ENCODE measurements at places on chromosomes 16 and 17.

DNA sequence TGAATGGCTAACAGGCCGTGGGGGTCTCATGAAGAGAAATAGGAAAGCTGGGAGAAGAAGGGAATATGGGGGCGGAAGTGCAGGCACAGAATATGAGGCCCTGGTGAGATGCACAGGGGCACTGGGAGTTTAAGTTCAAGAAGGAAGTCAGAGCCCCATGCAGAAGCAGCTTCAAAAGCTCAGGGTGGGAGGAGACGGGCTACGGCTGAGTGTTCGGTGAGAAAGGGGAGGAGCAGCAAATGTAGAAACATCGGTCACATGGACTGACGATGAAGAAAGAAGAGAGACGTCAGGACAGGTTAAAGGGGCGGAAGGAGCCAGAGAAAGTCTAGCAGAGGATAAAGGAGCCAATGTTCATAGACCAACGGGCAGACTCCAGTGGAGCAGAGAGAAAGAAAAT lies 204.5 kb upstream of the ZFHX3 start:
- DNase-seq, result no peak

- no peak for DNase-seq
Measured at GRCh38 chr17:46106966-46107644, 86.1 kb downstream of the KANSL1 start.

- no peak for DNase-seq
Measured at GRCh38 chr17:55284944-55285339, 20.2 kb downstream of the HLF start.

DNA sequence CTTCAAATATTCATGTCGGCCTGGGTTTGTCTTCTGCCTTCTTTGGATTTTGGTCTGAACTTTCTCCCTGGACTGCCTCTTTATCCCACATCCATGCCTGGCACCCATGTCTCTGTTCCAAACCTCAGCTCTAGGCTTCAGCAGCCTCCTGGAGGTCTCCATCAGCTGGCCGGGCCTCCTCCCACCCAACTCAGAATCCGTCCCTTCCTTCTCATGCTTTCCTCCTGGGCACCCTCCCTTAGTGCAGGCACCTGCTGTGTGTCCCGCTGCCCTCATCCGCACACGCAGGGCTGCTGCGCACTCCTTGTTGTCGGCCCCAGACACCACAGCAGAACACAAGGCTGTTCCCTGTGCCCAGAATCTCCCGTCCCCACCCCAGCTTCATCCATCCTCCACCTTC lies 14.0 kb downstream of the LDHD start:
- DNase-seq, result no peak

- no peak for DNase-seq
Measured at GRCh38 chr17:82175951-82176350, 36.7 kb downstream of the CCDC57 start.

GRCh38 chr16:81836279-81837054 lies 57.4 kb downstream of the PLCG2 start:
- DNase-seq, result no peak

- DNase-seq, result no peak
Measured at GRCh38 chr16:55559233-55559632, 7.3 kb upstream of the CAPNS2 start.

DNA sequence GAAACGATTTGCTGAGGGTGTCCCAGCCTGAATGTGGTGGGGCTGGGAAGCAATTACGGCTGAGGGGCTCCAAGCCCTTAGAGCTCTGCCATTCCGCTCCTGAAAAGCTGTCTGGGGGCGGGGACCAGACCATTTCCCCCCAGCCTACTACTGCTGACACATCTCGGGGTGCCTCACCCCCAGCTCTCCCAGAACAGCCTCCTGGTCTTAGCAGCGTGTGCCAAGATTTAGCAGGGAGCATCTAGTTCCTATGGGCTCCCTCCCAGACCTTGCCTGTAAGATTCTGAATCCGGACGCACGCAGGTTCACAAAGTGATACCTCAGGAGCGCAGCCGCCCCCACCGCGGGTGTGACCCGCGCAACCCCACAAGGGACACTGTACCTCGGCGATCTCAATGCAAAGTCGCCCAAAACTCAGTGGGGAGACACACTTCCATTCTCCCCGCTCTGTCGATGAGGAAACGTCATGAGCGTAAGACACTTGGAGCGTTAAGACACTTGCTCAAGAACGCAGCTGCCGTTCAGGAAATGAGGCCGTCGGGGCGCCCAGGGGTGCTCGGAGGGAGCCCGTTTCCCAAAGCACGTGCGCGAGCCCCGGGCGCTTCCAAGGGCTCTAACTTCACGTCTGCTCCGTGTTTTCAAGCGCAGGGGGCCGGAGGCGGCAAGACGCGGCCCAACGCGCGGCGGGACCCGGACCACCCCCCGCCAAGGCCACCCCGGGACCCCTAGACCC lies 629 bp downstream of the GEMIN4 start:
- no peak for DNase-seq

DNA sequence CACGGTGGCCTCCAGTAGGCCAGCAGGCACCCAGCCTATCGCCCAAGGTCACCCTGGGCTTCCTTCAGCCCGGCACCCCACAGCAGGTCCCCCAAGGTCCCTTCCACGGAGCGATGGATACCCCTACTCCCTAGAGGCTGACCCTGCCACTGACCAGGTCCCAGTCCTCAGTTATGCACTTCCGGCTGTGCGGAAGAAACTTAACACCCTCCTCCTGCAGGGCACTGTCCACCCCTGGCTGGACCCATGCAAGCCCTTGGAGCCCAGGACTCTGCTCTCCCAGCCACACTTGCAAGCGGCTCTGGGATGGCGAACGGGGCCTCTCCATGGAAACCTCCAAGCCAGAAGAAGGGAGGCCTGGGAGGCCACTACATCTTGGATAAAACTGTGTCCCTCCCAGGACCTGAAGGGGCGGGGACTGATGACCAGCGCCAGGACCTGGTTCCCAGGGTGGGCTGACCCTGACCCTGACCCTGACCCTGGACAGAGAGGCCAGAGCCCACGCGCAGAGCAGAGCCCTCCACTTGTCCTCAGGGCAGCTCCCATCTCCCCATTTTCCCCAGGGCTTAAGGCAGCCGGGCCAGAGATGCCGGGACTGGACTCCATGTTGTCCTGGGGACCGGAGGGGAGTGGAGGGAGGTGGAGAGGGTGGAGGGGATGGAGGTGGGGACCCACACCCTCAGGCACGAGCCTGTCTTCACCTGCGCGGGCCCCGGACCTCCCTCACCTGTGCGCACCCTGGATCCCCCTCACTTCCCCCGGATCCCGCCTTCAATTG lies 734 bp downstream of the CEP131 start:
- no peak for DNase-seq

- no peak for DNase-seq
Measured at GRCh38 chr17:51721730-51722129, 436.8 kb downstream of the CA10 start.

DNA sequence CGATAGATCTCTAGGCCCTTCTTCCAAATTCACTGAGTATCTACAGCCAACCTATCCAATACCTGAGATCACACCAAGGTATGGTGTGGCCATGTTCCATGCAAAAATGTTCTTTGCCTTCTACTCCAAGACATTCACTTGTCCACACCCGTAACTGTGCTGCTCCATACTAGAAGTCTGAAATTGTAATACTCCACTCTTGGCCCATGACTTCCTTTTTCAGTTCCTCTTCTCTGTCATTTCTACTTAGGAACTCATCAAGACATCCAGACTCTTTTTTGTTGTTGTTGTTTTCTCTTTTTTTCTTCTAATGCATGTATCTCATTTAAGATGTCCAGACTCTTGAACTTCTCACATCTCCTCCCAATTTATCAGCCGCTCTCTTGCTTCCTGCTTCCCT lies 42.5 kb upstream of the KSR1 start:
- no peak for DNase-seq

GRCh38 chr17:37191219-37191618 lies 184.6 kb upstream of the C17orf78 start:
- DNase-seq, result no peak

DNA sequence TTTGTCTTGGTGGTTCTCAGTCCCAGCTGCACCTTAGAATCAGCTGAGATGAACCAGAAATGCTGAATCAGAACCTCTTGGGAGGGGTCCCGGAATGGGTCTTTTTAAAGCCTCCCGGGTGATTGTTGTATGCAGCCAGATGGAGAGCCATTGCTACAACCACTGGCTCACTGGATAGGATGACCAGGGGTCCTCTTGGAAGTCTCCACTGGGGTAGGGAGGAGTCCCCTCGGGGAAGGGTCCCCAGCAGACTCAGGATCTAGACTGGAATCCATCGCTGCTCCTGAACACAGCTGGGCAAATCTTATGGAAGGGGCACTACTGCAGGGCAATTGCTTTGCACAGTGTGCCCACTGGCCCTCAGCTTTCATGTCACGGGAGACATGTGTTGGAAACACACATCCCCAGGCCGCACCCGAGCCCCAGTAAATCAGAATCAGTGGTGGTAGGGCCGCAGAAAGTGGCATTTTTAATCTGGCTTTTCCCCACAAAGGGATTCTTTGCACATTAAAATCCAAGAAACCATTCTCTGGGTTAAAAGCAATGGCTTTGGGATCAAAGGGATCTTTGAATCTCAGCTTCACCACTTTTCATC lies 117.3 kb downstream of the IRX5 start:
- no peak for DNase-seq

DNA sequence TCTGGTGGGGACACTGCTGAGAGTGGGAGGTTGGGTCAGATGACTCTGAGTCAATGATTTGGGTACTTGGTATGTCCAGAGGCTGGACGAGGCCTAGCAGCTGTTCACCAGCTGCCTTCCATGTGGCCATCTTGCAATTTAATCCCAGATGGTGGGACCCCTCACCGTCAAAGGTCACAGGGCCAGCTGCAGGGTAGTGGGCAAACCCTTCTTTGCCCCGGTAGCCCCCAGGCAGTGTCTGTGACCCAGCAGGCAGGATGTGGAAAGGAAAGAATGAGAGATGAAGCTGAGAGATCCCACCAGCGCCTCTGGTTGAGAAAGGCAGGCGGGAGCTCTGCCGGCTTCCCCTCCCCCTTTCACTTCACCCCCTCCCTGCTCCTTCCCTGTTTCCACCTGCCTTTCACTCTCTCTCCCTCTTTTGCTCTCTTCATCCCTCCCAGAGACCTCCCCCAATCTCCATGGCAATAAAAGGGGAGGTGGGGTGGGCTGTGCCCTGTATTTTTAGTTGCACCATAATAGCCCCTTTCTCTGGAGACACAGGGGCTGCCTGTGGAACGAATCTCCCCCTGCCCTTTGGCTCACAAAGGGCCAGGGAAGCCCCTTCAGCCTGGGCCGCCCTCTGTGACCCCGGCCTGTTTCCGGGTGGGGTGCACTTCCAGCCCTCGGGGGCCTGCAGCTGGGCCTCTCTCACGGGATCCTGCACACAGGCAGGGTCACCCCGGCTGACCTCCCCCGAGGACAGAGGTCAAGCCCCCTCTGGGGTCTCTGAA lies 20.2 kb downstream of the CDK5RAP3 start:
- no peak for DNase-seq

DNA sequence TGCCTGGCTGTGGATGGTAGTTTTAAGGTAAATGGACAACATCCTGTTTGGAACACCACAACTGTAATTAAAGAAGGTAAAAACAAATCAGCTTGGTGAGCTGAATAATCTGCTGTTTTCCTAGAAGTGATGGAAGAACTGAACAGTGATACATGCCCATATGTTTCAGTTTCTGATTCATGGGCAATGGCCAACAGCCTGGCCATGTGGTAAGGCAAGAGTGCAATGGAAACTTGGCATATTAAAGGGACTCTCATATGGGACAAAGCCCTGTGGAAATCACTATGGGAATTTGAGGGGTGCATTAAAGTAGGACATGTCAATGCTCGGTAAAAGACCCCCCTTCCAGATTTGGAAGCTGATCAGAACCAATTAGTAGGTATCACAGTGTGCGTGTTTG lies 37.8 kb downstream of the IKZF3 start:
- no peak for DNase-seq

DNA sequence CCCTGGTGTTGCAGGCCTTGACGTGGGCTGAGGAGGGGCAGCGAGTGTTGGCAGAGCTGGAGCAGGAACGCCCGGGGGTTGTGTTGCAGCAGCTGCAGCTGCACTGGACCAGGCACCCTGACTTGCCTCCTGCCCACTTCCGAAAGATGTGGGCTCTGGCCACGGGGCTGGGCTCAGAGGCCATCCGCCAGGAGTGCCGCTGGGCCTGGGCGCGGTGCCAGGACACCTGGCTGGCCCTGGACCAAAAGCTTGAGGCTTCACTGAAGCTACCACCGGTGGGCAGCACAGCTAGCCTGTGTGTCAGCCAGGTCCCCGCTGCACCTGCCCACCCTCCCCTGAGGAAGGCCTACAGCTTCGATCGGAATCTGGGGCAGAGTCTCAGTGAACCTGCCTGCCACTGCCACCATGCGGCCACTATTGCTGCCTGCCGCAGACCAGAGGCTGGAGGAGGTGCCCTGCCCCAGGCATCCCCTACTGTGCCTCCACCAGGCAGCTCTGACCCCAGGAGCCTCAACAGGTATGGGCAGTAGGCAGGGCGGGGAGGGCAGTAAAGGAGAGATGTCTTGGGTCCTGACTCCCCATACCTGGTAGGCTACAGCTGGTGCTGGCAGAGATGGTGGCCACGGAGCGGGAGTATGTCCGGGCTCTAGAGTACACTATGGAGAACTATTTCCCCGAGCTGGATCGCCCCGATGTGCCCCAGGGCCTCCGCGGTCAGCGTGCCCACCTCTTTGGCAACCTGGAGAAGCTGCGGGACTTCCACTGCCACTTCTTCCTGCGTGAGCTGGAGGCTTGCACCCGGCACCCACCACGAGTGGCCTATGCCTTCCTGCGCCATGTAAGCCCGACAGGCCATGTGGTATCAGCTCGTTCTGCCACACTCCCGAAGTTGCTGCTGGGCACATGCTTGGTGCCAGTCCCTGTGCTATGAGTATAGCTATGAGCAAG lies 5.6 kb downstream of the PLEKHG4 start:
- DNase-seq, result no peak

DNA sequence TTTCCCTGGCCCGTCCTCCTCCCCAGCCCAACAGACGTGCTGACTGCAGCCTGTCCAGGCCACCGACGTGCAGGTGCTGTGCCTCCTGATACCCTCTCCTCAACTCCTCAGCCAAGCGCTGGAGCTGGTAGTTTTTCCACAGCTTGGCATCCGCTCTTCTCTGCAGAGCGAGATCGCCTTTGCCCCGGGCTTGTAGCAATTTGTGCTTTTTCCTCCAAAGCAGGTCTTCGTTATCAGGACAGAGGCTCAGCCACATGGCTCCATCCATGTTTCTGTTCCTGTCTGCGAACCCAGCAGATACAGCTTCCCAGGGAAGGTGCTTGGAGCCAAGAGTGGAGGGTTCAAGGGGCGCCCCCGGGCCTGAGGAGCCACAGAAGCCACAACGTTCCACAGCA lies 10.9 kb downstream of the CEP295NL start:
- no peak for DNase-seq

GRCh38 chr16:46690281-46691178 lies 1.1 kb downstream of the ORC6 start:
- no peak for DNase-seq

Measured in NCI-H1694 (cell line).